ENCODE measurements at places on chromosomes 16 and 17.

DNA sequence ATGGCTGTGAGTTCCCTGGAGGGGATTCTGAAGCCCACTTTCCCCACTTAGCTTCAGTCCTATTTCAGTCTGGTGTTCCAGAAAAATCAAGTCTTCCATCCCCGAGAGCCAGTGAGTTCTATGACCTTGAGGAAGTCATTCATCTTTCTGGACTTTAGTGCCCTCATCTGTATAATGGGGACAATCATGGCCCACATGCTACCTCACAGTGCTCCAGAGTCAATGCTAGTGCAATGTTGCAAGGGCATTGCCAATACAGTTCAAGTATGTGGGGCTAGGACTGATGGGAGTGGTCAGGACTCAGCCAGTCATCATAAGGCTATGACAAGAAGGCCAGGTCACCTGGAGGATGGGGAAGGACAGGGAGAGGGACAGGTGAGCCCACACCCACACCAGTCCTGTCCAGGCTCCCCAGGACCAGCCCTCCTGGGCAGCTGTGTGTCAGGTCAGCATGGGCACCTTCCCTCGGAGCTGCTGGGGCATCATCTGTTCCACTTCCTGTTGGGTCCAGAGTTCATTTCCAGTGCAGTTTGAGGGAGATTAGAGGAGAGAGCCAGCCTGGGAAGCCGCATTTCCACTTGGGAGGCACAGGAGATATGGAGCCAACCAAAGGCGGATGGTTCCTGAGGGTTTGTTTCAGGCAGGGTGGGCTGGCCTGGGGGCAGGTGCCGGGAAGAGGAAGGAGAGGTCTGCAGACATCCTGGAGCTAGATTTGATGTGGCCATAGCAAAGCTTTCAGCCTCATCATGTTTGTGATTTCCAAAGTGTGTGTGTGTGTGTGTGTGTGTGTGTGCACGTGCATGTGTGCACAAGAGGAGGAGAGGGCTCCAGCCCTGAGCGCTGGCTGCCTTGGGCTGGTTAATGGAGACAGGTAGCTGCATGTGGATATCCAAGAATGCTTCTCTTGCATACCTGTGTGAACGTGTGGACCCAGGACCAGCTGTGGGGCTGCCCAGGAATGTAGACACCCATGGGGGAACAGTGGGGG, 3.9 kb upstream of the WNT9B start:
- DNase-seq, result no peak

- DNase-seq, result no peak
These were observed 17.3 kb upstream of the SNN start for GRCh38 chr16:11650641-11651591.

GRCh38 chr17:80855948-80856862, 135.4 kb upstream of the CHMP6 start:
- peak; percentile 91 for DNase-seq

DNA sequence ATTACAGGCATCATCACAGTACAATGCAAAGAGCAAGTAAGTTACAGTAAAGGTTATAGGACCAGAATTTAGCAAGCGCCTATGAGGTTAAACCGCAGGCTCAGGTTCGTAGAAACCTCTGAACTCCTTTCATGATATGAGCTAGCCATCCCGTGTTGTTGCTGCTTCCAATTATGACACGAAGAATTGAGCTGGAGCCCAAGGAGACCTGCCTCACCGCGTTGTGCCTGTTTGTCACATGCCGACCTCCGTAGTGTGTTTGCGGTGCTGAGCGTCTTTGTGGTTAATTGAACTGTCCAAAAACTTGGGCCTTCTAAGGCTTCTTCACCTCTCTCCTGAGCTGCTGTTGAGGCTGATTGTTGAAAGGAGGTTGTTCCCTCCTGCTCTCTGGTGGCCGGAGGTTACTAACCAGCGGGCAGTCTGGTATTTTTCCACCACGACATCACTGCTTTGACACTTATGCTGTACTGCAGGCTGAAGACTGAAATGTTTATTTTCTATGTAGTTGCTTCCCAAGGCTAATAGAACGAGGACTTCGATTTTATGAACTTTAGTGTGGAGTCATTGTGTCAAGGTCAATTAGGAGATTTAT, 67.5 kb downstream of the SEC14L1 start:
- DNase-seq, result no peak

GRCh38 chr17:55212880-55213279, 51.9 kb upstream of the HLF start:
- no peak for DNase-seq
